ENCODE measurements at places on chromosomes 11 and 22.

- DNase-seq, result no peak
Observed at GRCh38 chr11:34345540-34345876, 12.3 kb downstream of the ABTB2 start.

DNA sequence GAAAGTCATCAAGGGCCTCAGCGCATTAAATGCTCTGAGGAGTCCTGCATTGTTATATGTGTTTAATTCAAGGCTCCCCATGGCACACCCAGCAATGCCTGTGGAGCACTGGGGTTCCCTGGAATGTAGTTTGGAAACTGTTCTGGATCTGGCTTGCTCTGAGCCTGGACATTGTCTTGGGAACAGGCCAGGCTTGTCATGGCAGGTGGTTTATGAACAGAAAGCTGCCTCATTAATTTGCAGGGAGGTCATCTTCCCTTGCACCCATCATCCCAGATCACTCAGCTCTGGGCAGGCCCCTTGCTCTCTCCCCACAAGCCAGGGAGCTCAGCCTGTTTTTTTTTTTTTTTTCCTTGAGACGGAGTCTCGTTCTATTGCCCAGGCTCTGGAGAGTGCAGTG is 32.9 kb downstream of the RPS6KA4 start:
- no peak for DNase-seq

GRCh38 chr11:24820541-24820940 is 323.7 kb downstream of the LUZP2 start:
- DNase-seq, result no peak

- no peak for DNase-seq
Observed at GRCh38 chr11:116030697-116031331, 526.6 kb upstream of the CADM1 start.

- no peak for DNase-seq
Observed at GRCh38 chr22:21582801-21583740, 15.6 kb downstream of the UBE2L3 start.

DNA sequence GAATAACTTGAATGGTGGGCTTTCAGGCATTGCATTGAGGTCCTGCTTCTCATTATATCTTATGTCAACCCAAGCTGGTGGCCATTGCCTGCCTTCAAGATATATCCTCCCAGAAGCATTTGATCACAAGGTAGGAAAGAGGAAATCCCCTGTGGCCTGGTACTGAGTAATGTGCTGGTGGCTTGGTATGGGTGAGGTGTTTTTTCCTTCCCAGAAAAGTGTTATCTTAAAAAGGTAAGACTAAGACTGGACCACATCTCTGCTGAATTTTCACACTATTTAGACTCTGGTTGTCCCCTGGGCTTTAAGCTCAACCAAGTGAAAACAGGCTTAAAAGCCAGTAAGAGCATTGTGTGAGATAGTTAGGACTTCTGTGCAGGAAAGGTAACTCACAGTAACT is 3.7 kb downstream of the INSC start:
- DNase-seq, result no peak

- no peak for DNase-seq
Observed at GRCh38 chr11:59427068-59427382, 812 bp upstream of the OR5A2 start.

- no peak for DNase-seq
Observed at GRCh38 chr11:6598555-6598954, 4.9 kb downstream of the RRP8 start.

DNA sequence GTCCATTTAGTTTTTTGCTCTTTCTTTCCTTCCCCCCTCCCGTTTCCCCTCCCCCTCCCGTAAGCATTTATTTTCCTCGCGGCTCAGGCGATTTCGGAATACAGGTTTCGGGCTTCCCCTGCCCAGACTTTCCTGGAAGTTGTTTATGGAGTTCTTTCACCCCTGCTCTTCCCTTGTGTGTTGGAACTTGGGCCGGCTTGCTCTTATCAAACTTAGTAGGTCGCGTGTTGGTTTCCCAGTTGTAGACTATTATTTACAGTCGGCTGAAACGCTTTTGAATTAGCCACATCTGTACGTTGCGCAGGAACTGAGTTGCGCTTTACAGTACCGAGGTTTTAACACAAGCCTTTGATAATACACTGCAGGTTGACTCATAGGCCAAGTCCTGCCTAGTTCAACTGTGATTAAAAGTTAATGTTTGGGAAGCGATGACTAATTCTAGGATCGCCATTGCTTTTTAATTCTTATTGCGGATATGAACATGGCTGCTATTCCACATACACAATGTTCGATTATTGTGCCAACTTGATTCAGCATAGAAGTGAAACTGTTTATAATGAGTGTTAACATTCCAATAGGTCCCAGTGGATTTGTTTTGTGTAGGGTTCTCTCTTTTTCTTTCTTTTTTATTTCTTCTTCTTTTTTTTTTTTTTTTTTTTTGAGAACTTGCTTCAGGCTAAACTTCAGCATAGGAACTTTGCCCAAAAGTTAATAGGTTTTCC is 1.7 kb downstream of the YAP1 start:
- DNase-seq, result peak; percentile 83

DNA sequence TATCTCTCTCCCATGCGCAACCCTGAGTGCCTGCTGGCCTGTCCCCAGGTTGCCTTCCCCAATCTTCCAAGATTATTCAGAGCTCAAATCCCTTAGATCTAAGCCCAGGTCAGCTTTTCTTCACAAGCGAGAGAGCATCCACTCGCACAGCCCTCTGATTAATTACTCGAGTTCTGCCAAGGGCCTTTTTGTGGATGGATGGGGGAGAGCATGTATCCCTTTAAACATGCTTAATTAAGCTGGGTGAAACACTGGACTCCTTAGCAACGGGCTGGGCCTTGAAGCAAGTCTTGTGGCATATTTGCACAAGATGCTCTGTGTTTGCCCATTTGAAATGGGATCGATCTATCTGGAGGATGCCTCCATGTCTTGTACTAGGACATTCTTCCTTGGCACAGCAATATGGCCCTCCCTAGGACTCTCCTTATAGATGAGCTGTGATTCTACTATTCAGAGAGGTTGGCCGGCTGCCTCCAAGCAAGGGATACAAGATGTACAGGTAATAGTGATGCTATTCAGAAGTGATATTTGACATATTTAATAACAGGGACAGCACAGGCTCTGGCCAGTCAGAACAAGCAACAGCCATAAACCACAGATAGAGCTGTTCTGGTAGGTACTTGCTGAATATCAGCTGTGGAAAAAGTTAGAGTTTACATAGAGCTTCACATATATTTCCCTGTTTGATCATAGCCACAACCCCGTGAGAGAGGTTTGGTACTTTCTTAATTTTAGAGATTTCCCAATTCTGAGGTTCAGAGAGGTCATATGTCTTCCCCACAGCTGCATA is 125.6 kb downstream of the CSNK2A3 start:
- no peak for DNase-seq

All from retinal pigment epithelial cell (primary cell).